ENCODE measurements at places on chromosomes 16 and 17.

- no peak for DNase-seq
Measured at GRCh38 chr17:74452033-74452840, 14.2 kb upstream of the CD300A start.

GRCh38 chr16:22673421-22673831, 140.5 kb upstream of the HS3ST2 start:
- no peak for DNase-seq

DNA sequence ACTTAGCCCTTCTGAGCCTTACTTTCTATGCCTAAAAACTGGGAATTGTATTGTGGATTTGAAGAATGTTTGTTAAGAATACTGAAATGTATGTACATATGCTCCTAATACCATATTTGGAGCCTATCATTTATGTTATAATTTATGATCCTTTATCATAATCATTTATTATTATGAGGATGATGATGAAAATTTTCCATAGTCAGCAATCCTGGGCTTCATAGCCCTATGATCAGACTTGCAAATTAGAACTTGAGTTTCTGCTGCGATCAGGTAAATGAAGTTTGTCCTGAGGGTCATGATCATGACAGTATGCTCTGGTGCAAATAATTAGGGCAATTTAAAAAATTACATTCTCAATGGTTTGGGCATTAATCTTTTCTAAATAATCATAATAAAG, 147.4 kb downstream of the CA10 start:
- DNase-seq, result no peak

DNA sequence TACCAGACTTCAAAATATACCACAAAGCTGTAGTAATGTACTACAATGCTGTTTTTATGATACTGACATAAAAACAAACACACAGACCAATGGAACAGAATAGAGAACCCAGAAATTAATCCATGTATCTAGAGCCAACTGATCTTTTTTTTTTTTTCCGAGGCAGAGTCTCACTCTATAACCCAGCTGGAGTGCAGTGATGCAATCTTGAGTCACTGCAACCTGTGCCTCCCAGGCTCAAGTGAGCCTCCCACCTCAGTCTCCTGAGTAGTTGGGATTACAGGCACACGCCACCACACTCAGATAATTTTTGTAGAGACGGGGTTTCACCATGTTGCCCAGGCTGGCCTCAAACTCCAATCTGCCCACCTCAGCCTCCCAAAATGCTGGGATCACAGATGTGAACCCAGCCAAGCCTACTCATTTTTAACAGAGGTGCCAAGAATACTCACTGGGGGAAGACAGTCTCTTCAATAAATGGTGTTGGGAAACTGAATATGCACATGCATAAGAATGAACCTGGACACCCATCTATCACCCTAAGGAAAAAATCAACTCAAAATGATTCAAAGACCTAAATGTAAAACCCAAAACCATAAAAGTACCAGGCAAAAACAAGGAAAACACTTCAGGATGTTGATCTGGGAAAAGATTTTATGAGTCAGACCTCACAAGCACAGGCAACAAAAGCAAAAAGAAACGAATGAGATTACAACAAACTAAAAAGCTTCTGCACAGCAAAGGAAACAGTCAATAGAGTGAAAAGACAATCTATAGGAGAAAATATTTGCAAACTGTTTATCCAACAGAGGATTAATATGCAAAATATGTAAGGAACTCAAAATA, 63.1 kb downstream of the STX8 start:
- no peak for DNase-seq

- DNase-seq, result no peak
Measured at GRCh38 chr16:48499923-48500381, 110.0 kb downstream of the N4BP1 start.

- no peak for DNase-seq
Measured at GRCh38 chr17:54180950-54181349, 358.2 kb downstream of the KIF2B start.

GRCh38 chr17:40705584-40705983, 2.0 kb upstream of the KRT24 start:
- no peak for DNase-seq

- DNase-seq, result no peak
Measured at GRCh38 chr16:81652798-81653505, 126.1 kb upstream of the PLCG2 start.

DNA sequence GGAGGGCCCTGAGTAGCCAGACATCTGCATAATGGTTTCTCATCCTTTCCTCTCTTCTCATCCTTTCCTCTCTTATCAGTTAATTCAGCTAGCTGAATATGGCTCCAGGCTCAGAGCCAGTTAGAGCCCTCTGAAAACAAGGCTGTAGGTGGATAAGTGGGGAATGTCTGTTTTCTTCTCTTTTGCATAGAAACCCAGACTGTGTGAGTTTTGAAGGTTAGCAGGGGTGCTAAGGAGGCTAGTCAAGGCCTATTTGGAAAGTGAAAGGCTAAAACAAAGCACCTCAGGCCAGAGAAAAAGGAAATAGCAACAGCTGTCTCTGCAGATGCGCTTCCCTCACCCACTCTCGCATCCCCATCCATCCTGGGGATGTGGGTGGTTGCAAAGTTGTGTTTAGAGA, 420.9 kb downstream of the SHISA9 start:
- DNase-seq, result no peak

DNA sequence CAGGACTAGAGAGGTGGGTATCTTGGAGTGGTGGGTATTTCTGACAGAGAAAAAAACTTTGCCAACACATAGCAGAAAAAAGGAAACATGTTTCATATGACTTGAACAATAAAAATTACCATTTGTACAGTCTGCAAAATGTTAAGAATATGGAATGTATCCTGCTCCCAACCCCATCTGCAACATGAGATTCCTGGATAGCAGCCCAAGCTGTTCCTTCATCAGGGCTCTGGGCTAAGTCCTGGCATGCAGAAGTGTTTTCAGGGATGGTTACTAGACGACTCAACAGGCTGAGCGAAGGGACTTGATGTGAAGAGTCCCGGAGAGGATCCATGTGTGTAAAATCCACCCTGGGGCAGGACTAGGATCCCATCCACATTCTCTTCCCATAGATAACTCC, 121.0 kb upstream of the IRX3 start:
- DNase-seq, result no peak

GRCh38 chr16:79593754-79594153, 6.8 kb downstream of the MAF start:
- DNase-seq, result no peak
